Amygdala (tissue), 56 donors: ENCODE measurements at places on chromosomes 7 and 10.
A peak's percentile ranks its signal among the peaks of the same experiment; 100 is the strongest.

DNA sequence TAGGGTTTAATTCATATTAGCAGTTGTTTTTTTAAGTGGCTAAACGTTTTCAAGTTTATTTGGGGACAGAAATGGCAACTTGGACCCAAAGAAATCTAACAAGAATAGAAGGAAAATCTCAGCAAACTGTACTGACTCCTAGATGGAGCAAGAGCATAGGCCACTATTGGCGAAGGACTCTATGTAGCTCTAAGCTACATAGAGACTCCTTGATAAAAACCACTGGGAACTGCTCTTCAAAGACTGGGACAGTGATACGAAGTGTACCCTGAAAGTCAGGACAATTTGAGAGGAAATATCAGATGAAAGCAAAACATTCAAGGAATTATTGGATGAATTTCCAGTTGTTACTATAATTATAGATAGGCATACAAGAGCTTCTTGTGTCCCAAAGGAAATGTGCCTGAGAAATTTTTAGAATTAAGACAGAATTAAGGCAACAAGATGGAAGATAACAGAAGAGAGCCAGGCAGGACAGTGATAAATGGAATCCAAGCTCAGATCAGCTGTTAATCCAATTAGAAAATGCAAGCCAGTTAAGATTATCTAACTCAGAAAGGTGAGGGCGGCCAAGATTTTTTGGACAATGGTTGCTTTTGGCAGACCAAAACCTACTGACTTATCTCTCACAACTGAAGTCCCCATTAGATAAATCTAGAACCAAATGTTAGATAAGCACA is 103.7 kb upstream of the IFRD1 start:
- DNase-seq = no peak

GRCh38 chr7:1227814-1228544 is 4.7 kb upstream of the UNCX start:
- DNase-seq = no peak

GRCh38 chr7:137169282-137169698 is 174.2 kb downstream of the PTN start:
- peak; percentile 39 for DNase-seq

DNA sequence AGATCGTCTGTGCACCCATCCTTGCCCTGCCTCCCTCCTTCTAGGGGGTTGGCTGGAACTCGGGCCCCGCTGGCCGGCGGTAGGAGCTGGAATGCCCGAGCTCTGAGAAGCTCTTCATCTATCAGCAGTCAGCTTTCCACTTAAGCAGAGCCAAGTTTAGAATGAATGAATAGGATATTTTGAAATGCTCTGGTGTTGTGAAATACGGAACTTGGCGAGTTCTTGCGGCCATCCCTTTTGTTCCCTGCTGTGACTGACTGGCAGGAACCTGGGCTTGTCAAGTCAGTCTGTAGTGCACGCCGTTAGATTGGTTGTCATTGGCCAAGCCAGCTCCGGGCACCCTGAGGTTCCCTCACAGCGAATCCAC is 33.3 kb downstream of the FOXK1 start:
- DNase-seq = no peak

GRCh38 chr10:22560096-22560912 is 154.1 kb downstream of the PIP4K2A start:
- no peak for DNase-seq

DNA sequence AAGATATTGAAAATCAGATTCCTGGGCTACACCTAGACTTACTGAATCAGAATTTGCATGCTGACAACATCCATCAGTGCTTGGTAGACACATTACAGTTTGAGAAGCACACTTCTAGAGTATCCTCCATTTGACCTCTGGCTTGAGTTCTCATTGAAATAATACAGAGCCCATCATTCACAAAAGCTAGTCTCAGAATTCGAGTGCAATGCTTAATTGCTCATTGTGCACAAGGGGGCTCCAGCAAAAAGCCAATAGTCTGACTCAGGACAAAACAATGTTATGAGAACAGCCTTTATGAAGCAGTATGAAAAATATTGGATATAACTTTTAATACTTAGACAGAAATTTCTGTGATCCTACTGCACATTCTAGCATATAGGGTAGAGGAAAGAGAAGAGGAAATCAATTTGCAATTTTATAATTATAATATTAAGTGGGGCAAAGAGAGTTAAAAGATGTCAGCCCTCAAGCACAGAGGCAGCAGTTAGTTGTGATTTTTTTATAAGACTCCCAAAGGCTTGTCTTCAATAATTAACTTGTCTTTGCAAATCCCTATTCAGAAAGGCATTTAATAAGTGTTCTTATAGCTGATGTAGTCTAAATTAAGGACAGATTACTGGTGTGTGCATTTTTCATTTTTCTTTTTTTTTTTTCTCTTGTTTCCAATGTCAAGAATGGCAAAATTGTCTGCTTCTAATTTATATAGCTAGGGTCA is 105.8 kb upstream of the ANK3 start:
- no peak for DNase-seq

GRCh38 chr10:45224219-45224841 is 91.1 kb downstream of the OR13A1 start:
- DNase-seq = no peak

DNA sequence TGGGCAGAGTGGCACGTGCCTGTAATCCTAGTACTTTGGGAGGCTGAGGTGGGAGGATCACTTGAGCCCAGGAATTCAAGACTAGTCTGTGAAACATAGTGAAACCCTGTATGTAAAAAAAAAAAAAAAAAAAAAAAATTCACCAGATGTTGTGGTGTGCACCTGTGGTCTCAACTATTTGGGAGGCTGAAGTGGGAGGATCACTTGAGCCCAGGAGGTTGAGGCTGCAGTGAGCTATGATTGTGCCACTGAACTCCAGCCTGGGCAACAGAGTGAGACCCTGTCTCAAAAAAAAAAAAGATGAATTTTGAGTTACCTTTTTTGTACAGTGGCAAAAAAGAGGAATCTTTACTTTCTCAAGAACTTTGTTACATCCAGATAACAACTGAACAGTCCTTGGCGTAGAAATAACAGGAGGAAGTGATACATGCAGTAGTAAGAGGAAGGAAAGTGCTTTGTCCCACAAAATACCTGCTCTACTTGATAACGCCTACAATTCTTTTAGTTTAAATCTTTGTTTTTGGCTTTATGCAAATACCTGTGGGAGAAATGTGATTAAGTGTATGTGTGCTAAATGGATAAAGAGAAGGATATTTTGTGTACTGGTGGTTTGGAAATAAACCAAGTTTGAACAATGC is 29.3 kb downstream of the SPAG6 start:
- no peak for DNase-seq

DNA sequence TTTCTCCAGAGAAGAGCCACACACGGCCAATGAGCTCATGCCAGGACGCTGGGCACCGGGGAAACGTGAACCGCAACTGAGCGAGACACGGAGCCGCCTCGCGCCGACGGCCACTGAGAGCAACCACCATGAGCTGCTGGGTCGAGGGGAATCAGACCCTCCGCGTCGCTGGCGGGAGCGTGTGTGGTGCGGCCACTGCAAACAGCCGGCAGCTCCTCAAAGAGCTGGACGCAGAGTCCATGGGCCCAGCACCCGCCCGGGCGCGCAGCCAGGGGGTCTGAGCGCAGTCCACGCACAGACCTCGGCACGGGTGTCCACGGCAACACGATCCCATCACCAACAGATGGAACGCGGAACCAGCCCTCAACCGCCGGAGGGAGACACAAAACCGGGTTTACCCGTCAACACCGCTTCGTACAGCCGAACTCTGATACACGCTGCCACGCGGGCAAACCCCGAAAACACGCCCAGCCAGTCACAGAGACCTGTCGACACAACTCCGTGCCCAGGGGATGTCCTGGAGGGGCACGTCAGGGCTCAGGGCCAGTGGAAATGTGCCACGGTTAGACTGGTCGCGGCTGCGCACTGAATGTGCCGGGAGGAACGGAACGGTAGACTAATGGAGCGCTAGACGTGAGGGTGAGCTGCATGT is 147.1 kb downstream of the ELFN1 start:
- DNase-seq = no peak

GRCh38 chr7:71034243-71034642 is 97.7 kb upstream of the GALNT17 start:
- no peak for DNase-seq

GRCh38 chr7:155362380-155363145 is 64.9 kb downstream of the INSIG1 start:
- no peak for DNase-seq

DNA sequence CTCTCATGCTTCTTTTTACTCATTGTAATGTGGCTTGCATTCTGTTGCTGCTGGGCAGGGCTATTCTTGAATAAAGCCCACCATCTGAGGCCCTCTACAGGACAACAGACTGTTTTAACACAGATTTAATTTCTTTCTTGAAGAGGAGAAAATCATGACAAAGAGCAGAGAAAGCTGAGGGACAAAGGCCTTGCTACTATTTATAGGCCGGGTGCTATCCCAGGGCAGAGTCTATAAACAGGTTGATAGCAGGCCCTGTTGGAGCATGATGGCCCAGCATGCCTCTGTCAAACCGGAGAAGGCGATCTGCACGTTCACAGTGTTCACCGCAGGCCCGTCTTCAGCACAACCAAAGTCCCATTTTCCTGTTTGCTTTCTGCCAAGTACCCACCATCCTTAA is 3.0 kb downstream of the VIPR2 start:
- DNase-seq = no peak

DNA sequence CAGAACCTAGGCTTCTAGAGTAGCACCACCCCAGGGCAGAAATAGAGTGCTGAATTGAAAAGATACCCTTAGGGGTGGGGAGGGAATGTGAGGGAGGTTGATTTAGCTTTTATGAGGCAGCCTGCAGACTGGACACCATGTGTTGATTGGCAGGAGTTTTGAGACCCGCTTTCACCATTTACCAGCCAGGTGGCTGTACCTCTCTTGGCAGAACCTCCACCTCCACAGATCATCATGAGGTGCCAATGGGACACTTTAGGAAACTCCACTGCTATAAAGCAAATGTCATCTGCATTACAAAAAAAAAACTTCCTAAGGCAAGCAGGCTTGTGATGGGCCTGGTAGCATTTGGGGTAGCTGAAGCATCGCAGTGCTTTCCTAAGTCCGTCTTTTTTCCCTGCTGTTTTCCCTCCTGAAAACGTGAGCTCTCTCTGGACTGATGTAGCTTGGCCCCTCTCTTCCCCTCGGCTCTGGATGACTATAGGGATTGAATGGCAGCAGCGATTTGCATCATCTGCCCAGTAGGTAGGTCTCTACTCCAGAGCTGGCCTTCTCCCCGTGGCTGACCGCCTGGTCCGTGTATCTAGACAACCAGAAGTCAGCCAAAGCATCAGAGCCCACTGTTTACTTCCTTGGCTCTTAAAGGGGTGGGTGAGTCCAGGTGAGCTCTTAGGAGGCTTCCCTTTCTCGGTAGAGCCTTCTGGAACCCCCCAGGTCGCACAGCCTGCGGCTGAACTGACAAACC is 1.3 kb downstream of the PCBD1 start:
- no peak for DNase-seq

GRCh38 chr10:11147722-11148121 is 130.1 kb downstream of the CELF2 start:
- no peak for DNase-seq

- DNase-seq = no peak
Observed at GRCh38 chr7:1224086-1224716, 8.5 kb upstream of the UNCX start.

- DNase-seq = no peak
Observed at GRCh38 chr7:155191901-155192478, 105.7 kb upstream of the INSIG1 start.

DNA sequence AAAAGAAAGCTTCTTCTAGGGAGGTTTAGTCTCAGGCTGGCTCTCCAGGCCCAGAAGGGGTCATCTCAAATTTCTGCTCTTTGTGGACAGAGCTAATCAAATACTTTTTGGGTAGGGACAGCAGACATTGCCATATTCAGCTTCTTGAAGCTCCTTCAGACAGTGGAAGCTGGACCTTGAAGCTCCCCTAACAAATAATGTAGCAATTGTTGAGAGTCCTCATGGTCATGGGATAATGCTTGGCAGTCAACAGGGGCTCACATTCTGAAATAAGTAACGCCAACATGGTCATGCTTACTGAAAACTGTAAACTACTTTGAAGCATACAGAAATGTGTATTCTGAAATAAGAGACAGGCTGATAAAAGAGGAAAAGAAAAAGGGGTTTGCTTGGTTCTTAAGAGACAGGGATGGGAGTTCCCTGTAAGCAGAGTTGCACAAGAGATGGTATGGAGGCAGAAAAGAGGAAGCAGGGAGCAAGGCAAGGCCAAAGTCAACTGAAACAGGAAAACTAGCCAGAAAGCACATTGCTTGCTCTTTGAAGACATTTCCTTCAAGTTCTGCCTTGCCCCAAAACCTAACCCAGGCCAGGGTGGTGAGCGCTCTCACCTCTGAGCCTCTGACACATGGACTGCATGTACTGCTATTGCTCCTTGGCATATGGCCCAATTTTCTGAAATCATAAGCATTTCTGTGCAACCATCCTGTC is 53.1 kb upstream of the KMT2E start:
- no peak for DNase-seq

DNA sequence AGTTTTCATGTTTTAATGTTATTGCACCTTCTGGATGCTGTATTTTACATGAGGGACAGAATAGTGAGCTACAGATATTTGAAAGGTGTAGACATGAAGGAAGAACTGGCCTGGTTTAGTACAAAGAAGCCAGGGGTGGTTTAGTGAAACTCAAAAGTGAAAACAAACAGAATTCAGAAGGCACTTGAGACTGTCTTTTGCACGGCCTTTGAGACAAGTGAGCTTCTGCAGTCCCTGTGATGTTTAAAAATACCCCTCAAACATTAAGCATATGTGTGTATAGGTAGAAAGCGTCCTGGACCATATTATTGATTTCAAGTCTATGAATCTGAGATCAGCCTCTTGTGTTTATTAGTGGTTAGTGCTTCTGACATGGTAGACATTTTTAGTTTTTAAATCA is 118.9 kb downstream of the CDK14 start:
- no peak for DNase-seq

DNA sequence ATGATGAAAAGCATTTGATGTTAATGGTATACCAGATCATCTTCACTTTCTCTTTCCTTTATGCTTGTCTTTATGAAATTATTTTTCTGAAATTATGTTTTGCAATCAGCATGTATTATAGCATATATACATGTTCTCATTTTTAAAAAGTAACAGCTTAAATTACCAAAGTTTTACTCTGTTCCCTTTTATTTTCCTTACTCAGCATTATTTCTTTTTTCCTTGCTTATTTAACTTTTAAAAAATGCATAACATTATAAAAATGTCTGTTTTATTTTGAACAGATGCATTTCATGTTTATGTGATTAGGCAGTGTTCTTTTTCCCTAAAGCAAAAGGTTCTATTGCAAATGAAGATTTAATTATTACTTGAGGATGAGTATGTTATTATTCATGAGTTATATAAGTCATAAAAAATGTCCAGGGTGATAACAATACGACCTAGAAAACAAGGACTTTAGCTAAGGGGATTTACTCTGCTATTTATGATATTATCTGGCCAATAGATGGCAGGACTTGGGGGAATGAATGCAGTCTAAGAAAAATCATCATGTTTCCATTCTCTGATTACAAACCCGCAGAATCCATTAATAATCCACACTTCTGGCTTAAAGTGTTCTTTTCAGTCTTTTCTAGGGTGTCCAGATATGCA is 38.5 kb downstream of the CABCOCO1 start:
- no peak for DNase-seq

GRCh38 chr10:3372281-3372680 is 199.7 kb upstream of the PITRM1 start:
- no peak for DNase-seq
